Coronary artery (tissue), 2 donors: ENCODE measurements at places on chromosomes 3 and 15.

DNA sequence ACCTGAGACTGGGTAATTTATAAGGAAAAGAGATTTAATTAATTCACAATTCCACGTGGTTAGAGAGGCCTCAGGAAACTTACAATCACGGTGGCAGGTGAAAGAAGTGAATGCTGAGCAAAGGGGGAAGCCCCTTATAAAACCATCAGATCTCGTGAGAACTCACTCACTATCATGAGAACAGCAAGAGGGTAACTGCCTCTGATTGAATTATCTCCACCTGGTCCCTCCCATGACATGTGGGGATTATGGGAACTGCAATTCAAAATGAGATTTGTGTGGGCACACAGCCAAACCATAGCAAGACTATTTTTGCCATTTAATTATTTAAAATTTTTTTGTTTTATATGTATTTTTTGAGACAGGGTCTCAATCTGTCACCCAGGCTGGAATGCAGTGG, 27.0 kb upstream of the KCTD6 start:
- DNase-seq: no peak

DNA sequence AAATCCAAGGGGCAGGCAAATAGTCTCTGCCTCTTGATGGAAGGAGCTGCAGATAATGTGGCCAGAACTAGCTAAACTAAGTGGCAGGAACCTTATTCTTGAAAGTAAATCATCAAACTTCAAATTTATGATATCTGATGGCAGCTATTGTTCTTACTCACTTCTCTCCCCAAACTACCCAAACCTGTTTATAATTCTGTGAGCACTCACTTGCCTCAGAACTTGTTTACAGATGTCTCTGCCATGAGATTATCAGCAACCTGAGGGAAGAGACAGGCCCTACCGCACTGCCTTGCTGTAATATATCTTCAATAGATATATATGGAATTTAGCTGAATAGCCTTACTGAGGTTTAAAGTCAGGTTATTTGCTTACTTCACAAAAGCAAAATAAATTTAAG, 2.2 kb upstream of the B3GALNT1 start:
- DNase-seq: no peak

DNA sequence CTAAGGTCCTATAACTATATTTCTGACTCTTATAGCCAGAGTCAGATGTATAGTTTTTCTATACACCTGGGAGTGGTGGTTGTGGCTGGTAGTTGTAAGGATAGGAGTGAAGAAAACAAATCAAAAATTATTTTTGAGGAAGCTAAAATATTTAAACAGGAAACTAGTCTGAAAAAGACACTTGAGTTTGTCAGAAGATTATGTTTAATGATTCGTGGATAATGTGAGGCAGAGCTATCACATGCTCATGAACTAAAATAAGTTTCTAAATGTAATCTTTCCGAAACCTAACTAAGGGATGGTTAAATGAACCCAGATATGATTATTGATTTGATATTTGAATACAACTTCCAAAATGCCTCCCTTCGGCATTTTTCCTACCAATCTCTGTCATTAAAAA, 30.4 kb downstream of the GABRR3 start:
- DNase-seq: no peak

- no peak for DNase-seq
These were observed 555.3 kb downstream of the FOXP1 start for GRCh38 chr3:71028184-71028583.

DNA sequence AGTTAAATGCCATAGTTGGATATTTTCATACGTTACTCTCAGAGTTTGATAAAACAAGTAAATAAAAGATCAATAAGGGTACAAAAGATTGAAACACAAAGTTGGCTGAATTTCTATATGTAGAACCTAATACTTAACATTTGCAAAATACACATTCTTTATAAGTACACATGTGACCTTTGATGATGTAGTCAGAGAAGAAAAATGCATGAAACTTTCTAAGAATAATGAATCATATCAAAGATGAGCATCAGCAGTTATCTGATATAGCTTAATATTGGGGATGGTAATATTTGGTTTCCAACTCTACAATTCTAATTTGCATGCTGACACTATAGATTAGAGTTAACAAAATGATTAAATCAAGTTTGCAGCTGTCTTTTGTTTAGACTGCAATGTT, 188.0 kb upstream of the TGFBR2 start:
- DNase-seq: no peak

DNA sequence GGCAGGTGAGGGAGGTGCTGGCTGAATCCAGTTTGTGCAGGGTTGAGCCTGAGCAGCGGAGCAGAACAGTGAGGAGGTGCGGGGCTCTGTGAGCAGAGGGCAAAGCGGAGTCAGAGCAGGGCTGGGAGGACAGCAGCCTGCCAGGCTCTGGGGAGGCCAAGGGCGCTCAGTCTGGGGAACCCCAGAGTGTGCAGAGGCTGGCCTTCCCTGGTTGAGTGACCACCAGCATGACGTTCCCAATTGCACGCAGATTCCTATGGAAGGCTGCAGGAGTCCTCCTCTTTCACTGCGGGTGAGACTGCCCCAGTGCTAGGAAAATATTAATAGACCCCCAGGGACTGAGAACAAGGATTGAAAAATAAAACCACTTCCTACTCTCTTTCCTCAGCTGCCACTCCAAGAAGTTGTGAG, 13.2 kb downstream of the MRAS start:
- no peak for DNase-seq

DNA sequence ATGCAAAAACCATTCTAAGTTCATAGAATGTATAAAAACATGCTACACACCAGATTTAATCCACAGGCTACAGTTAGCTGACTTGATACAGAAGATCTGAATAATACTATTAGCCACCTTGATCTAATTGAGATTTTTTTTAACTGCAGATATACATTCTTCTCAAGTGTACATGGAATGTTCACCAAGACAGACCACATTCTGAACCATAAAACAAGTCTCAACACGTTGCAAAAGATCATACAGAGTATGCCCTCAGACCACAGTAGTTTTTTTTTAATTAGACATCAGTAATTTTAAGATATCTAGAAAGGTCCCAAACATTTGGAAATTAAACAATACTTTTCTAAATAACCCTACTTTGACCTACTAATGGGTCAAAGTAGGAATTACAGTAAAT, 83.3 kb downstream of the FGF7 start:
- DNase-seq: no peak
